Activated gamma-delta T cell treated with Interleukin-2 at 50 U/mL for 16 hours (primary cell): ENCODE measurements at places on chromosomes 2 and 18.

- DNase-seq = no peak
These were observed 50.4 kb downstream of the GATA6 start for GRCh38 chr18:22219568-22220355.

- DNase-seq = no peak
These were observed 31.7 kb downstream of the IL37 start for GRCh38 chr2:112942654-112943002.

DNA sequence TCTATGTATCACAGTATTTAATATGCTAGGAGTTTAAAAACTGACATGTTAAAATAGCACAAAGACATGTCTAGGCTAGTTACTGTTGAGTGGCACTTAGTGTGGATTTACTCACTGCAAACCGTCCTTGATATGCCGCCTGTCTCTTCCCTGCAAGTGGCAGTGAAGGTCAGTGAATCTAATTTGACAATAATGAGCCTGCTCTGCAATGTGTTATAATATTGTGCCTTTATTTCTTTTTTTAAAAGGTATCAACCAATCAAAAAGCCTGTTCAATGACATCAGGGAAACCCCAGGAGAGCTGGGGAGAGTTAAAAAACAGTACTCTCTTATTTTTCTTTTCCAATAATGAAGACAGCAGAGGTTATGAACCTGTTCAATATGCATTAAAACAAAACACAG is 384.1 kb downstream of the ERBB4 start:
- DNase-seq = no peak

DNA sequence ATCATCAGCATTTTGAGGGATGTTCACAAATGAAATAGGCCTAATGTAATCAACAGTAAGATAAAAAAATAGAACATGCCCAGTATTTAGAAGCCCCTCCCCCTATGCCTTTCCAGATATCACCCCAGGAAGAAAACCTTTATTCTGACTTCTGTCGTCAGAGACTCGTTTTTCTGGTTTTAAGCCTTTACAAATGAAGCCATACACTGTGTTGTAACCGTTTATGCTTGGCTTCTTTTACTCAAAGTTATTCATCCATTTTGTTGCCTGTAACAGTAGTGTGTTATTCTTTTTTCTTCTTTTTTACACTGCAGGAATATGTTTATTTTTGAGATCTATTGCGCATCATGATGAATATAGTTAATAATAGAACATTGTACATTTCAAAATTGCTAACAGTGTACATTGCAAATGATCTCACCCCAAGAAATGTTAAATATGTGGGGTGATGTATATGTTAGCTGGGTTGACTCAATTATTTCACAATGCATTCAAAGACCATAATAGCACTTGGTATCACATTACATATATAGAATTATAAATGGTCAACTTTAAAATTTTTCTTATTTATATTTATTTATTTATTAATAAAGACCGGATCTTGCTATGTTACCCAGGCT is 28.1 kb upstream of the PNPT1 start:
- no peak for DNase-seq

- DNase-seq = no peak
These were observed 44.8 kb downstream of the ZNF532 start for GRCh38 chr18:58909521-58909920.

DNA sequence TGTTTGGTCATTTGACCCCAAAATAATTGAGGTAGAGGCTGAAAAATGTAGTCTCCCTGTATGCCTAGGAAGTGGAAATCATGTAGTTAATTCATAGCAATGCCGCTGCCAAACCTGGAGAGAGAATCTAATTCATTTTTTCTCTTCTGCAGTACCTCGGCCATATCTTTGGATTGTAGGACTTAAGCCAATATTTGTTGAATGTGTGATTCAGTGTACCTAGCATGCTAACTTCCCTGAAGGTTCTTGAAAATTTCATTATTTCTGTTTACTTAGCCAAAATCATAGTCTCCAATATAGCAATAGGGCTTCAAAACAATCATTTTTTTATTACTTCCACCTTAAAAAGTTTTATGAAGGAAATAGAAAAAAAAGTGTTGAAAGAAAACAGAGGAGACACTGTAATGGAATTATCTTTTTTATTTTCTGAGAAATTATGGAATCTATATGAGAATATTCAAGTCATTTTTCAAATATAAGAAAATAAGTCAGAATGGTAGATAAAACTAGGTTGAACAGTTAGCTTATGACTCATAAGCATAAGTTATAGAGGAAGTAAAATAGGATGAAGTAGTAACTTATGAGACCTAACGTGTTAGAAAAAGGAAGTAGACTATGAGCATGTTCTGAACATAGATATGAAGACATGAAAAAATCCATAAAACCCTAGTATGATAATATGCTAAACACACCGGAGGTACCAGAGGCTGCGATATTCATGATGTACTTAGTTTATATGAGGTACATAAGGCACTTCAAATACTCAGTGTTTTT is 35.2 kb upstream of the CDH19 start:
- DNase-seq = no peak
